ENCODE measurements at places on chromosomes 1 and 21.

- peak; percentile 24 for DNase-seq
Measured at GRCh38 chr1:25033828-25034705, 104.0 kb upstream of the RUNX3 start.

GRCh38 chr1:185058876-185059275 lies 13.5 kb downstream of the RNF2 start:
- DNase-seq = no peak

GRCh38 chr1:157124855-157125254 lies 13.3 kb downstream of the ETV3 start:
- DNase-seq = no peak

GRCh38 chr1:40951943-40952743 lies 27.4 kb upstream of the CTPS1 start:
- DNase-seq = peak; percentile 60

DNA sequence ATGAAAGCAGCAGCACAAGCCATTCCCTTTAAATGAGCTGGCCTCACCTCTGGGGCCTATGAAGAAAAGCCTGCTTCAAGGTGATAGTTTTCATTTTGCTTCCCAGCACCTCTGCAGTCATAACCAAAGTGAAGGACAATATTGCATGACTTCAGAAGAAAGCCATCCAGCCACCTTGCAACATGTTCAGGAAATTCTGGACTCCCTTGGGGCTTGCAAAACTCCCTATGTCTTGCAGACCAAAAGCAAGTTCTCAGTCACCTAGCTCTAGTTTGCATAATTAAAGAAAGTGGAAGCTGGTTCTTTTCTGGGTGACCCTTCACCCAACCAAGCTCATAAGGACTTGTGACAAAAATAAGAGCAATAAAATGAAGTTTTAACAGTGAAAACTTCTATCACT lies 87.6 kb downstream of the GFI1 start:
- DNase-seq = no peak

GRCh38 chr21:42343101-42343500 lies 7.7 kb downstream of the TFF2 start:
- DNase-seq = no peak

GRCh38 chr1:46128344-46128743 lies 4.1 kb downstream of the PIK3R3 start:
- no peak for DNase-seq

DNA sequence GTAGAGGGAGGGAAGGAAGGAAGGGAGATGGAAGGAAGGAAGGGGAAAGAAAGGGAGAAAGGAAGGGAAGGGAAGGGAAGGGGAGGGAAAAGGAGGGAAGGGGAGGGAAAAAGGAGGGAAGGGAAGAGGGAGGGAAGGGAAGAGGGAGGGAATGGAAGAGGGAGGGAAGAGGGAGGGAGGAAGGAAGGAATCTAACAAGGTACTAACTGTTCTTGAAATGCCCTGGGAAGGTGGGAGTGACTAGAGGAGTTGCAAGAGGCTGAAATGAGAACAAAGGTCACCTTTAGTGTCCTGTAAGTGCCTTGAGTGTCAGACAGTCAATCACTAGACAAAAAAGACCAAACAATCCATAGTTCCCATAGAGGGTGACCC lies 2.3 kb upstream of the ATP2B4 start:
- DNase-seq = no peak

Data from hippocampal formation (tissue), 2 donors.